Dorsolateral prefrontal cortex (tissue), 122 donors: ENCODE measurements at places on chromosomes 1 and 21.

- DNase-seq: no peak
Observed at GRCh38 chr1:8419172-8419571, 101.3 kb downstream of the SLC45A1 start.

GRCh38 chr1:61950418-61950817 is 208.1 kb downstream of the PATJ start:
- no peak for DNase-seq

DNA sequence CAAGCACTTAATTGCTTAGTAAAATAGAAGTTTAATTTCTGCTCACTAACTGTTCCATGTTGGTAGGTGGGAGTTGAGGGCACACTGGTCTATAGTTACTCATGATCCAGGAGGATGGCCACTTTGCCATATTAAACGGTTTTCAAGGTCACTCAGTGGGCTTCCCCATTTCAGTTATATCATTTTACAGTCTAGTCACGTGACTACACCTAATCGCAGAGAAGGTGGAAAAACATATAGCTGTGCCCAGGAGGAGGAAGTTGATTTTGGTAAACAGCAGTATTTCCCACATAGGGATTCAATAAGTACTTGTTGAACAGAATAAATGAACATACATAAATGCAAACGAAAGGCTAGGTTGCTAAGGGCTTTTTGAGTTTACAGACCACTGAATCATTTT is 541.1 kb upstream of the CAMK1G start:
- no peak for DNase-seq

DNA sequence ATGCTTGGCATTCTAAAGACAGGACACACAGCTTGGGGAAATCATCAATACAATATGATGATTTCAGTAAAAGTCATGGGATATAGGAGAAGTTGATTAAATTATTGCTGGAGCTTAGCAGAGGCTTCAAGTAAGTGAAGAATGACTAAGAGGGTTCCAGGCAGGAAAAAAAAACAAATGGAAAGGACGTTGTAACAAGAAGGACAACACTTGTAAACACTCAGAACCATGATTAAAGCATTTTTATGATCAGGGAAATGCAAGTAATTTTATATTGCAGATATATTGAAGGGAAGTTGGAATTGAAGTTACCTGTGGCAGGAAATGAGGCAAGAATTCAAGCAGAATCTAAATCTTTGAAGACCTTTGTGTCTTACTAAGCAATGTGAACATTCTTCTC is 602.7 kb upstream of the NEGR1 start:
- DNase-seq: no peak

GRCh38 chr21:28882345-28882744 is 110.3 kb downstream of the LTN1 start:
- DNase-seq: no peak

GRCh38 chr21:37072274-37072987 is 440 bp downstream of the PIGP start:
- peak; percentile 86 for DNase-seq

GRCh38 chr1:165703648-165704047 is 5.3 kb upstream of the ALDH9A1 start:
- DNase-seq: no peak

DNA sequence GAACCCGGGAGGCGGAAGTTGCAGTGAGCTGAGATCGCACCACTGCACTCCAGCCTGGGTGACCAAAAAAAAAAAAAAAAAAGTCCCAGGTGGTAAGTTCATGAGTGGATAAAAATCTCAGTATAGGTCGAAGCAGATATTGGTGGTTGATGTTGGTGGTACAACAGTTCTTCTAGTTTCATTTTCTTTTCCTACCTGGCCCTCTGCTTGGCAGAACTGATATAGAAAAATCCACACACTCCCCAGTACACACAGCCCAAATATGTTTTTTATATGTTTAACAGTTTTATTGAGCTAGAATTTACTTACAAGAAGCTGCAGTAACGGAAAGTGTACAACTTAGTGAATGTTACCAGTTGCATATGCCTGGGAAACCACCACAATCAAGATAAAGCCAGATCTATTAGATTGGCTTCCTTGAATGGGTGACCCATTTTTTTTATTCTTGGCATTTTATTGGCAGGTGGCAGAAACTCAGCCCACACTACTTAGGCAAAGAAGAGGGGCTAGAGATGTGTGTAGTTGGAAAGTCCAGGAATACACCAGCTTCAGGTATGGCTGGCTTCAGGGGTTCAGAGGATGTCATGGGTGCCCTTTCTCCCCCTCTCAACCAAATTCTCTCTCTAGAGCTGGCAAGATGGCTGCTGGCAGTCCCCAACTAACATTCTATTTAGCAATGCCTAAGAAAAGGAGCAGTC is 118.3 kb upstream of the SLC25A33 start:
- DNase-seq: no peak
